Ascending aorta (tissue), 2 donors: ENCODE measurements at places on chromosomes 11 and 22. TPM values are rescaled to one million over a fixed set of nuclear protein-coding genes. Genes with fewer than 3 reads are reported as not detected.

GRCh38 chr11:111582163-111582562 is 20.1 kb upstream of the SIK2 start:
- H3K27ac ChIP-seq = no peak overlapping the region
- no peak for DNase-seq
- no peak overlapping the region for H3K4me3 ChIP-seq
- H3K27me3 ChIP-seq = no peaks in the 10 kb centered on the region

DNA sequence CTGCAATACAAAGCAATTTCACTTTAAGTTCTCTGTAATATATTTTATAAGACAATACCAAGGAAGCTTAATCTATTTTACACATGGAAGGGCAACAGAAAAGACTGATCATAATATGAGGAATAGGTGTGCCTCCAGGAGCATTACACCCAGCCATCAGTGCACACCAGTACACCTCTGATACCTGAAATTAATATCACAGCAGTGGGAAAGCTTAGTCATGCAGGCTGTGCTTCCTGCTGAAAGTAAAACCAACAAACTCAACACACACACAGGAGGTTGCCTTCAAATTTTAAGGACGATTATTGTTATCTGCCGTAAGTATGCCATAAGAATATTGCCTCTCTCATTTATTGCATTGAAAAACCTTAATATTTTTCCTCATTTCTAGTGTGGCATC is 1119.1 kb upstream of the TENM4 start:
- no peaks in the 10 kb centered on the region for H3K4me1 ChIP-seq
- H3K4me3 ChIP-seq = no peak overlapping the region
- H3K27me3 ChIP-seq = no peaks in the 10 kb centered on the region
- no peak overlapping the region for H3K27ac ChIP-seq
- no peak for DNase-seq

TH gene
- total RNA-seq = not detected

FHIP1B gene
- 31.9 TPM for total RNA-seq

CDPF1 gene
- 3.6 TPM for total RNA-seq

HBE1 gene
- total RNA-seq = not detected

ANO9 gene
- total RNA-seq = 4.0 TPM
